ENCODE measurements at places on chromosomes 2 and 18.

- DNase-seq, result no peak
Measured at GRCh38 chr2:207215308-207215707, 49.6 kb upstream of the KLF7 start.

DNA sequence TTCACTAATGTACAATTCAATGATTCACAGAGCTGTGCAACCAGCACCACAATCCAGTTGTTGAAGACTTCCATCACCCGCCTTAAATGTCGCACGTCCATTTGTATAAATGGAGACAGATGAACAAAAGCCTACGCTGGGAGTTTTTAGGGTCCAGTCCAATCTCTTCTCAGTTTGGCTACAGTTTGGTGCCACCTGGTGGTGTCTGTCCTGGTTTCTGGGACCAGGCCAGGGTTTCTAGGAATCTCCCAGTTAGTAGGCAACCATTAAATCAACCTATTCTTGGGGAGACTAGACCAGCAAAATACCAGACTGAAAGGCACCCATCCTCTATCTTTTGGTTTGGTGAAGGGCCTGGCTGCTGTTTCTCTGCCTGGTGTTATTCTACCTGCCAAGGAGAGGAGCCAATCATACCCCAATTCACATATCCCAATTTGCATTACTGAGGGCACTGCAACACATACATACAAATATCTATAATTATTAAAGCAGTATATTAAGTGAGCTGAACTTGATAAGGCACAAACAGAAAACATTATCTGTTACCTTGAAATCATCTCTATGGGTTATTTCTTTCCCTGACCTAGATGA, 3.2 kb upstream of the DDX1 start:
- DNase-seq, result peak; percentile 67

DNA sequence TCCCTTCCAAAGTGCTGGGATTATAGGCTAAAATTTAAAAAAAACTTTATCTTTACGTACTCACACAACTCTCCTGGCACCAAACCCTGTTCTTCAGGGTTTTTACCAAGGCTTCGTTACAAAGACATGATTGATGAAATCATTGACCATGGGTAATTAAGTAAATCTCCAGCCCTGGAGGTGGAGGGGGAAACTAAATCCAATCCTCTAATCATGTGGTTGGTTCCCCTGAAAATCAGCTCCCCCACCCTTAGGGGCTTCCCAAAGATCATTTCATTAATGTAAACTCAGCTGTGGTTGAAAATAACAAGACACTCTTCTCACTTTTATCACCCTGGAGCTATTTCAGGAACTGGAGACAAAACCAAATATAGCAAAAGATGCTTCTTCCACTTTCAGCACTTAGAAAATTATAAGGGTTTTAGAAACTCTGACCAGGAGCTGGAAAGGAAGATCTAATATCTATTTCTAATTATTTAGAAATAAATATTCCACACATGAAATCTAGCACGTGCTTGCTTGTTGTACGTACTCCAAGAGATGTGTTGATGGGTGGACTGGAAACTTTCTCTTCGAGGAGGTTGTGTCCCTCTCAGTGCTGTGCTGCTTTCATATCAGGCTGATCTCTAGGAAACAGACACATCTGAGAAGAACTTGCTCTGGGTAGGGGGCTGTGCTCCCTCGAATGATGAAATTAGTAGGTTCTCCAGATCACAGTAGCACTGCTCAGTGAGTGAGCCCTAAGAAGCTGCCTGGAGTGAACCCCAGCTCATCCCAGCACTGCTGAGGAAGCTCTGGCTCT, 67.2 kb downstream of the SMAD4 start:
- DNase-seq, result no peak

DNA sequence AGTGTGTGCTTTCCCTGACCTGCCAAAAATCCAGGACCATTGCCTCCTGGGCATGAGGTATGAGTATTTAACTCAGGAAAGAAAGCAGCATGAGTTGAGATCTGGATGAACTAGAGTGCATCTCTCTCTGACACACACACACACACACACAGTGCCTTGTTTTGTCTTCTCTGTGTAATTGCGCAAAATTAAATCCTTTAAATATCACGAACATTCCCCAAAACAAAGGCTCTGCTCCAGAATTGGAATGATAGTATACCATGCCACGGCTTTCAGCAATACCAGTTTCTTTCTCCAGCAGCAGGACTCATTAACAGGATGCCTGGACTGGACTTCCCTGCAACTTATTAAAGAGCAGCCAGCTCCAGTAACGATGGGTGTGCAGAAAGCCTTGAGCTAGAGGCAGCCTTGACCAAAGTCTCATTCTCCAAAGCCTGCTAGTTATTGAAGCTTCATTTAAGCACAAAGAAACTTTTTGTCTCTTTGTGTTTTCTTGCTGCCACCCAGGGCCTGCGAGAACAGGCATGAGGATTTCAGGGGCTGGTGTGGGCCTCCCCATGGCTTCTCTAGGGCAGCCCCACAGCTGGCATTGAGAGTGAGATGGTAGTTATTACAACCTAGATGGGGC, 101.7 kb downstream of the NRP2 start:
- no peak for DNase-seq

- DNase-seq, result no peak
Measured at GRCh38 chr18:79355433-79356335, 40.0 kb upstream of the NFATC1 start.

GRCh38 chr18:70463085-70463484, 174.2 kb downstream of the SOCS6 start:
- DNase-seq, result no peak

GRCh38 chr18:15005313-15006130, 257.6 kb downstream of the ANKRD30B start:
- no peak for DNase-seq

DNA sequence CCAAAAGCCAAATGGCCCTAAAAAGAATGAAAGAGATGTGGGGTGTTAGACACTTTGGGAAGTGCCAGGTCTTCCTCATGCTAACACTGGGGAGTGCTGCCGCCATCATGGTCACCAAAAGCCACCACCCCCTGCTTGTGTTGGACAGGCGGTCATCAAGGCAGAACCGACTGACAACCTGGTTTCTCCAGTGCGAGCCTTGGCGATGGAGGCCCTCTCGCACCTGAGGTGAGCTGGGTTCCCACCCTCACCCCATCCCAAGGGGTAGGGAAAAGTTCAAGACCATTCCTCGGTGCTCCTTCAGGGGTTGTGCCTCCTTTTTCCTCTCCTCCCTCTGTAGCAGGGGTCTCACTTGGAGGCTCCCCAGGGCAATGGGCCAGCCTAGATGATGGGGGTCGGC, 33.6 kb downstream of the MROH2A start:
- no peak for DNase-seq

DNA sequence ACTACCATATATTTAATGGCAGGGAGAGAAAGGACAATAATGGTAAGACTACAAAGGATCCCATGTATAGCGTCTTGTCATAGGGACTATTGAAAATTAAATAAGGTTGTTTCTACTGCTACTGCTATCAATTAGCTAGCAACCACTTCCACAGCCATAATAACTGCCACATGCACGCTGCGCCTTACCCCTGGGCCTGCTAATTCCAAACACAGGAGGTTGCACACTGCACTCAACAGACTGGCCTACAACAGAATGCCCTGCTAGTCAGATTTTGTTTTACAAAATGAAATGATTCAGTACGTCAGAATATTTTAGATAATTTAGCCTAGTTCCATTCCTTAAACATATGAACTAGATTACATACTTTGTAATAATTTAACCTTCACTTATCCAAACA, 121.0 kb upstream of the SMAD7 start:
- DNase-seq, result no peak

GRCh38 chr18:13482618-13482945, 243.8 kb downstream of the FAM210A start:
- no peak for DNase-seq

- DNase-seq, result no peak
Measured at GRCh38 chr18:7778181-7778580, 211.1 kb downstream of the PTPRM start.

DNA sequence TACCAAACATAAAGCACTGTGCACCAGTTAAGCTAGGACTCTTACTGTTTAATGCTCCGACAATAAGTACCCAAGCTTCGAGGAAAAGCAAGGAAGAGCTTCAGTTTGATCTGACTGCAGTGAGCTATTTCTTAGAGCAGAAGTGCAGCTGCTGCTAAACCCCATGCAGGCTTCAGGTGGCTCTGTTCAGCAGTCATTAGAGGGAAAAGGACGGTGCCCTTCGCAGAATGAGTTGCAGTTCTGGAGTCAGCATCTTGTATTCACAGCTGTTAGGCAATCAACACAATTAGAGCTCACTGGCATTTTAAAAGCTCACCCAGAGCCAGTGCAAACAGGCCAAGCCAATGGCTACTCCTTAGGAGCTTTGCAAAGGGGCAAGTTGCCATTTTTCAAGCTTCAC, 1.5 kb upstream of the CERKL start:
- DNase-seq, result no peak

- no peak for DNase-seq
Measured at GRCh38 chr2:27715318-27716210, 51.9 kb downstream of the SLC4A1AP start.

GRCh38 chr18:72089432-72089831, 454.7 kb downstream of the CBLN2 start:
- DNase-seq, result no peak

GRCh38 chr2:98948956-98949739, 13.1 kb upstream of the CRACDL start:
- peak; percentile 5 for DNase-seq

DNA sequence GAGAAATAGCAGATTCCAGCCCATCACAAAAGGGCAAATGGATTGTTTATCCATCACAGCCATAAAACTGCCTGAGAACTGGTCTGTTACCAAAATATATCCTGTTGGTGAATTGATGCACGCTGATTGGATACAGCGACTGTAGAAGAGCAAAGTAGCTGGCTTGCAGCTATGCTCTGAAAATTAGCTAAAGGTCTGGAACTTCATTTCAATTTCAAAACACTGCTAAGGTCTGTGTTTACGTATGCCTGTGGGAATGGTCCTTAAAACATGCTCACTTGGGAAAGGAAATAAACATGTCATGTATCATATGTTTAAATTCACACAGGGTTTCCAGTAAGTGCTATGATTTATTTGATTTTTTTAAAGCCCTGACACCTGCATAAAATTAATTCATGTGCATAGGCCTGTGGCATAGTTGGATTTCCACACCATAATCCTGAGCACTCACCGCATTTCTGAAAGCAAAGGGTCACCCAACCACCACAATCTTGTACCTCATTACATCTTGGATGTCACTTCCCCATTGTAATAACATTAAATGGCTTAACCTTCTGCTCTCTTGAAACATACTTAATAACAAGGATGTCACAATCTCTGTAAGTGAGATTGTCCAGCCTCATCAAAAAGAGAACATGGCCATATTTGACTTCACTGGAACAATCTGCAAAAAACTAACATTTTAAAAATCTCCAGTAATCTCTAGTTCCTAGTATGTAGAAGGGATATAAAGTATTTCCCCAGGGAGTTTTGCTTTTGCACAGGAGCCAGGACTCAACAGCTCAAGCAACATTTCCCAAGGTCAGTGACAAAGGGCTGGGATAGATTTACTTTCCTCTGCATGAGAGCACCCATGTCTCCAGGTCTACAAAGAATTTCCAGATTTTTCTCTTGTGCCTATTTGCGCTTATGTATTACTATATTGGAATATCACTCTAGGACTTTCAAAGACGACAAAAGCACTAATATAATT, 109.8 kb downstream of the FARSB start:
- DNase-seq, result no peak

DNA sequence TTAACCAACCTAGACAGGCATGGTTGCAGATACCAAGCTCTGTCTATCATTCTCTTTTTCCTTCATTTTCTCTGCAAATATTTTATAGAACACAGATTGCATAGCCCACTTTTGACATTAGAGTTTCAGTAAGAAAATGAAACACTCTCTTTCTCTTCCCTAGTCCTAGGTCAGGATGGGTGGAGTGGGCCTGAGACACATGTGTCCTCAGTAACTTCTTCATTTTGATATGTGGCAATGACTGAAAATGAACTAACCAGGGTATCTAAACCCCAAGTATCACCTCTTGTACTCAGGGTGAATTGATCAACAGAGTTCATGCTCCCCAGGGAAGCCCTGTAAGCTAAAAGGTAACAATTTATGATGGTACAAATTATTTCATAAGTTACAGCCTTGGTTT, 37.0 kb upstream of the KYNU start:
- no peak for DNase-seq

GRCh38 chr2:18381386-18381785, 179.1 kb downstream of the RDH14 start:
- no peak for DNase-seq

DNA sequence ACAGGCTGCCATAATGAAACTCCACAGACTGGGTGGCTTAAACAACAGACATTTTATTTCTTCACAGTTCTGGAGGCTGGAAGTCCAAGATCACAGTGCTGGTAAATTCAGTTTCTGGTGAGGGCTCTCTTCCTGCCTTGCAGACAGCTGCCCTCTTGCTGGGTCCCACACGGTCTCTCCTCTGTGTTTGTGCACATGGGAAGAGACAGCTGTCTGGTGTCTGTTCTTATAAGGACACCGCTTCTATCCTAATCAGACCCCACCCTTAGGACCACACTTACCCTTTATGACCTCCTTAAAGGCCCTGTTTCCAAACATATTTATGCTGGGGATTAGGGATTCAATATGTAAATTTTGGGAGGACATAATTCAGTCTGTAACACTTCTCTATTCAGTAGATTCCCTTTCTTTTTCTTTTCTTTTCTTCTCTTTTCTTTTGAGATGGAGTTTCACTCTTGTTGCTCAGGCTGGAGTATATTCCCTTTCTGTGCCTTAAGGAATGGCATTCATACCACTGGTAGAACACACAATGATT, 18.9 kb downstream of the CTIF start:
- no peak for DNase-seq

- DNase-seq, result no peak
Measured at GRCh38 chr2:226796840-226797288, 2.8 kb downstream of the IRS1 start.

DNA sequence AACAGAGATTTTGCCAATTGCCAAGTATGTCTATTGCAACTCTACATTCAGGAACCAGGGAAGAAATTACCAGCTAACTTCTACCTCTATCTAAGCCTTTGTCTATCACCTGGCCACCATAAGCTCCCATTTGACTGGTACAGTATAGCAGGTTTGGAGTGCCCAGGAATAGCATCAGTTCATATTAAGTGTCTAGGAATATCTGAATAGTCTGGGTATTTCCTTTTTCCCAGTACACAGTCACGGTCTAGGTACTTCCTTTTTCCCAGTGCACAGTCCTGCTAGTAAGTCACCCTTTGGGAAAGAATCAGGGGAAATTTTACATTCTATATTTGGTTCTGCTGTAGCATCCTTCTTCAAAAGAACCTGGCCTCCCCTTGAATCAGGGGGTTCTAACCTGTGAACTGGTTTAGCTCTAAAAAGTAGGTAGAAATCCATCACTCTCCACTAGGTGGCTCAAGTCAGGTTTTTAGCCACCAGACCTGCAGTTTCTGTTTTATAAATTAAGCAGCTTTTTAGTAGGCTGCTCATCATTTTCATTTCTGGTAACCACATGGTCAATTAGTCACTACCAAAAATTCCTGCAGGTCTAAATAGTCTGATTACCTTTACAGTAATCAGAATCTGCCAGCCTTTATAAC, 49.3 kb upstream of the DNAJC10 start:
- DNase-seq, result peak; percentile 43

DNA sequence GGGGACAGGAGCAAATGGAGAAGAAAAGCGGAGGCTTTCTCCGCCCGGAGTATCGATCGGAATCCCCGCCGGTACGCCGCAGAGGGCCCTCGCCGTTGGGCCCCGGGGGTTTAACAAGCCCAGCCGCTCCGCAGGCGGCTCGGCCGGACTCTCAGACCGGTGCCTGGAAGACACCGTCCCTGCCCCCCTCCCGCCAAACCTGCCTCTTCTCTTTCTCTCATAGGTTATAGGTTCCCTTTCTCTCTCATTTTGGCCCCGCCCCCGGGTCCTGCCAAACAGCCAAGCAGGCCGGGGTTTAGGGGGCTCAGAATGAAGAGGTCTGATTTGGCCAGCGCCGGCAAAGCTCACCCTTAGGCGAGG, 4.4 kb downstream of the ONECUT2 start:
- DNase-seq, result no peak

Measured in MCF 10A (cell line).